ENCODE measurements at places on chromosomes 5 and 9. TPM values are rescaled to one million over a fixed set of nuclear protein-coding genes. Genes with fewer than 3 reads are reported as not detected.

STPG3 gene
- not detected for total RNA-seq

FYB1 gene
- not detected for total RNA-seq

CDX1 gene
- 0.15 TPM for total RNA-seq

SPATA31D4 gene
- not detected for total RNA-seq

UBTD2 gene
- 22.4 TPM for total RNA-seq

PPP3R2 gene
- not detected for total RNA-seq

SH3GL2 gene
- not detected for total RNA-seq

ENHO gene
- total RNA-seq, result not detected

LRRC19 gene
- not detected for total RNA-seq

DBH gene
- not detected for total RNA-seq

FOXD4L5 gene
- total RNA-seq, result 0.08 TPM

FOXD4L3 gene
- not detected for total RNA-seq

TCOF1 gene
- total RNA-seq, result 4.7 TPM

CNTNAP3 gene
- 5.6 TPM for total RNA-seq

ADRA1B gene
- not detected for total RNA-seq

PDLIM4 gene
- 17.3 TPM for total RNA-seq

IGFBPL1 gene
- total RNA-seq, result not detected

LCNL1 gene
- 6.1 TPM for total RNA-seq

C9orf43 gene
- 0.12 TPM for total RNA-seq

DCP2 gene
- 11.5 TPM for total RNA-seq

PCDHB7 gene
- 0.47 TPM for total RNA-seq

FOXD4 gene
- 0.23 TPM for total RNA-seq
